Neuronal stem cell (in vitro differentiated cells): ENCODE measurements at places on chromosomes 2 and 18.

GRCh38 chr2:137161250-137161649, 395.9 kb downstream of the THSD7B start:
- no peaks in the 10 kb centered on the region for H3K4me1 ChIP-seq
- H3K4me3 ChIP-seq, result no peak overlapping the region

- DNase-seq, result no peak
- no peaks in the 10 kb centered on the region for H3K27me3 ChIP-seq
- no peaks in the 10 kb centered on the region for H3K4me1 ChIP-seq
Measured at GRCh38 chr2:18339326-18339725, 221.1 kb downstream of the RDH14 start.

- no peaks in the 10 kb centered on the region for H3K4me1 ChIP-seq
- no peak overlapping the region for H3K4me3 ChIP-seq
- H3K27me3 ChIP-seq, result no peaks in the 10 kb centered on the region
- no peak for DNase-seq
Measured at GRCh38 chr2:239433777-239434403, 33.1 kb upstream of the HDAC4 start.

DNA sequence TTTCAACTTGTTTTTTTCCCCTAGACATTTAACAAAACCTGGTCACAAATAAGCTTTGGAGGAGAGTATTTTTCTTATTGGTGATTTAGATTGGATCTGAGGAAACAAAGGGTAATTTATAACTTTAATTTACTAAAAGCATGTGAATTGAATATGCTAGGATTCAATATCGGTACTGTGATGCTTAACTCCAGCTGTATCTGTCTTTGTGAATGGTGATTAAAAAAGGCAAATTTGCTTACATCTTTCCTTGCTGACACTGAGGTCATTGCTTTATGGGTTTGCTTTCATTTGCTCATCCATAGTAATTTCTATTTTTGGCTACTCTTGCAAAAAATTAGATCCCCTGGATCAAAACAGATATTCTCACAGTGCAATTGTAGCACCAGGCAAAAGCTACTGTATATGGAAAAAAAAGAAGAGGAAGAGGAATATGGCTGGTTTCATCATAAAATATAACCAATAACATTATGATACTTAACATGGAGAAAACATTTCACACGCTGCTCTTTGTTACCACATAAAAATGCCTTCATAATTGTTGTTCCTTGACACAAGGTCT, 832.0 kb upstream of the ZEB2 start:
- no peaks in the 10 kb centered on the region for H3K27me3 ChIP-seq
- no peak overlapping the region for H3K4me3 ChIP-seq
- no peaks in the 10 kb centered on the region for H3K4me1 ChIP-seq
- H3K27ac ChIP-seq, result no peak overlapping the region
- DNase-seq, result no peak

DNA sequence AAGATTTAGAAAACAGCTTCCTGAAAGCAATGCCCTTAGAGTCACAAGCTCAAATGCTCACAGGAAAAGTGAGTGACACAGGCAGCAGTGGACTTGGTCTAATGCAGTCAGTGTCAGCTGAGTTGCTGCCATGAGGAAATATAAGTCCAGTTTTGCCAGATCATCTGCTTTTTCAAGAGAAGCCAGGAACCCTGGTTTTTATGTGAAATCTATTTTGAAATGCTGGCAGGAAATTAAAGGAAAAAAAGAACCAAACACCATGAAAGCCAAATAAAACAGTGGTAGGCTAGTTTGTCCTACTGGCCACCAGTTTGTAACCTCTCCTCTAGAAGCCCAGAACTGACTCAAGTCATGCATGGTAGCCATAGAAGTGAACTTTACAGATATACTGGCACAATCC, 109.2 kb downstream of the THADA start:
- H3K27me3 ChIP-seq, result no peaks in the 10 kb centered on the region
- no peak for DNase-seq
- no peaks in the 10 kb centered on the region for H3K4me1 ChIP-seq
- H3K36me3 ChIP-seq, result no peaks in the 10 kb centered on the region
- no peak overlapping the region for H3K27ac ChIP-seq
